ENCODE measurements at places on chromosomes 13 and 19.

DNA sequence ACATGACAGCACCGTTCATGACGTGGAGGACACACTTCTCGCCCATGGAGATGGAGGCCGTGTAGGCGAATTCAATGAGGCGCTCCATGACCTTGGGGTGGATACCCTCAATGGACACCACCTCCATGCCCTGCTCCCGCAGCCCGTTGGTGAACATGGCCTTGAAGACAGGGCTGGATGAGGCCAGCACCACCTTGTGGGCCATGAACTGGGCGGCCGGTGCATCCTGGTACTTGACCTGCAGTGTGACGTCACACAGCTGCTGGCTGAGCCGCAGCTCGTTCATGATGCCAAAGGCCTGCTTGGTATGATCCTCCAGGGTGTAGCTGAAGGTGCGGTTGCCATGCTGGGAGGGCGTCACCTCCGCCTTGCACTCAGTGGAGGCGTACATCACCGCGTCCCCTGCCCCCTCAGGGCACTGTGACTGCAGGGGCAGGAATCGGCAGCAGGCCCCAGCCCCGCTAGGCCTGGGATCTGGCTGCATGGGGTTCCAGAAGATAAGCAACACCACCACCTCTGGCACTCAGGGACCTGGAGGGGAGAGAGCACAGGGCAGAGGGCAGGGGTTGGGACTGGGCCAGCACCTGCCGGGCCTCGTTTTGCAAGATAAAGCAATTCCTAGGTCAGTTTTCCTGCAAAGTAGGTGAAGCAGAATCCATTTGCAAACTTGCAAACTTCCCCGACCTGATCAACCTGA is 3.5 kb downstream of the KEAP1 start:
- DNase-seq, result no peak

DNA sequence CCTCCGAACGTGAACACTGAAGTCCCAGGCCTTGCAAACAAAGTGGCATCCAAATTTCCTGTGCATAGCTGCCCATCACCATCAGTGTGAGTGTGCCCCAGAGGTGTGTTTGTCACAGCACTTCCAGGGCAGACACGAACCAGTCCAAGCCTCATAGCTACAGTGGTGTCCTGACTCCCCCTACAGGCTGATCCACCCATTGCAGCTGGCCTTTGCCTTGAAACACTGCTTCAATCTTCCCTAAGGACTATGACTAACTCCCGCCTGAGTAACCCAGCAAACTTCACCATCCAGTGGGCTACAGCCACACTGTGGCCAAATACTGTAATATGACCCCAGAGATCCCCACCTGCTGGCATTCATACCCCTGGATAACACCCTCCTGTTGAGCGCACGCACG is 3.9 kb downstream of the ZNF266 start:
- no peak for DNase-seq

DNA sequence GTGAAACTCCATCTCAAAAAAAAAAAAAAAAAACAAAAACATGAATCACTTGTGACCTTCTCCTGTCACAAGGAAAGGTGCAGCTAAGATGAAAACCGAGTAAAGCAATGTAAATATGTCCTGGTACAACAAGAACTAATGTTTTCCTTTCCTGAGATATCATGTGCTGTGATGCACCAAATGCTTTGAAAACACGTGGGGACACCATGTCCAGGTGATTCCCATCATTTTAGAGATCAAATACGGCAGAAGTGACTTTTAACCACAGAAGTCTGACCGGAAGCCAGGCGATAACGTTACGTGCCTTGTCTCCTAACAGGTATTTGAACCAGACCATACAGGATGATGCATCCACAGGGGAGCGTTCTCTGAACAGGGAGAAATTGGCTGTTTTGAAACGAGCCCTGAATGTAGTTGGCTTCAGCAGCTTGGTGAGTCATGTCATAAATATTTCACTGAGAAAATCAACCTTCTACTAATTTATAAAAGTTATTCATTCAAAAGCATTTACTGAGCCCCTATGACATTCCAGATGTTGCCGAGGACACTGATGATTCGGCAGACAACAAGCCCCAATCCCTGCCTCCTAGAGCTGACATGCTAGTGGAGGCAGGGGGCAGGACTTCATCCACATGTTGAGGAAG is 328.1 kb downstream of the MYO16 start:
- DNase-seq, result no peak

GRCh38 chr13:112143753-112144615 is 77.0 kb downstream of the SOX1 start:
- DNase-seq, result no peak

- DNase-seq, result peak; percentile 31
These were observed 696 bp upstream of the SAMD1 start for GRCh38 chr19:14091081-14091812.

GRCh38 chr13:113125506-113126264 is 3.1 kb downstream of the F10 start:
- DNase-seq, result no peak

DNA sequence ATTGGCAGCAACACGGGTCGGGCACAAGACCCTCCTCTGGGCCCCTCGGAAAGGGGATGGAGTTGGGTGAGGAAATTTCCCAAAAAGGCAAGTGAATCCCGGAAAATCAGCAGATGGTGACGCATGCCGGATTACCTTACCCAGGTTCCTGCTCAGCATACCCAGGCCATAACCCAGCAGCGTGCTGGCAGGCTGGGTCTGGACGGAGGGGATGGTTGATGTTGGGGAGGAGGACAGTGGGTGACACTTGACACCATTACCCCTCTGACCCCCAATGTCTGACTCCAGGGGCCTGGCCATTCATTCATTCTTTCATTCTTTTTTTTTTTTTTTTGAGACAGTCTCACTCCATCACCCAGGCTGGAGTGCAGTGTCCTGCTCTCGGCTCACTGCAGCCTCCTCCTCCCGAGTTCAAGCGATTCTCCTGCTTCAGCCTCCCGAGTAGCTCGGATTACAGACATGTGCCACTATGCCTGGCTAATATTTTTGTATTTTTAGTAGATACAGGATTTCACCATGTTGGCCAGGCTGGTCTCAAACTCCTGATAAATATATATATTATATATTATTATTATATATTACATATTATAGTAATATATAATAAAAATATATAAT is 799 bp downstream of the PVR start:
- no peak for DNase-seq

- no peak for DNase-seq
These were observed 5.5 kb downstream of the CBY2 start for GRCh38 chr13:45707516-45708100.

DNA sequence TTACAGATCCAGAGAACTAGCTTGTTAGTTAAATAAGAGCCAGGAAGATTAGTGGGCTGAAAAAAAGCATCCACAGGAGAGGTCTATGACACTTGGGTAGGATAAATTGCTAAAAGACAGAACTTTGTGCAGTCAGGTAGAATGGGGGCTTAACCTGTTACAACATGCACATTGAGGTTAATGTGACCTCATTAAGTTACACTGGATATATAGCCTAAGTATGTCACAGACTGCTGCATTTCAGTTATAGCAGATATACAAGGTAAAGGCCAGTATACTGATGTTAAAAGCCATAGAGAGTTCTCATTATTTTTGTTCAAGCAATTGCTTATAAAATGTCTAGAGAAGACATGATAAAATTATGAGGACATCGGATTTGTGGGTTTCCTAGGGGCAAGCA is 1179.9 kb upstream of the PCDH9 start:
- no peak for DNase-seq

DNA sequence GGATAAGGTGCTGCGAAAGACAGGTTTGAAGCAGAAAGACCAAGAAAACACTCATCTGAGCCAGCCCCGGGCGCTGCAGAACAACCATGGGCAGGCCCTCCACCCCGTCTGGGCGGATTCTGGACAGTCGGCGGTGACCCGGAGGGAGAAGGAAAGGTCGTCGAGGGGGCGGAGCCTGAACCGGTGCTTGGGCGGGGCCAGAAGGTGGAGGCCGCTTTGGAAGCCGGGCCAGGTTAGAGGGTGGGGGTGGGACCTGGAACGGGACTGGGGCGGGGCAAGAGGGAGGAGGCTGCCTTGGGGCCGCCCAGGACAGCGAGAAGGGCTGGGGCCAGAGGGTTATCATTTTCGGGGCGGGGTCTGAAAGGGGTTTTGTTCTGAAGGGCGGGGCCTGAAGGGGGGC is 5.0 kb upstream of the ZNF765 start:
- no peak for DNase-seq

DNA sequence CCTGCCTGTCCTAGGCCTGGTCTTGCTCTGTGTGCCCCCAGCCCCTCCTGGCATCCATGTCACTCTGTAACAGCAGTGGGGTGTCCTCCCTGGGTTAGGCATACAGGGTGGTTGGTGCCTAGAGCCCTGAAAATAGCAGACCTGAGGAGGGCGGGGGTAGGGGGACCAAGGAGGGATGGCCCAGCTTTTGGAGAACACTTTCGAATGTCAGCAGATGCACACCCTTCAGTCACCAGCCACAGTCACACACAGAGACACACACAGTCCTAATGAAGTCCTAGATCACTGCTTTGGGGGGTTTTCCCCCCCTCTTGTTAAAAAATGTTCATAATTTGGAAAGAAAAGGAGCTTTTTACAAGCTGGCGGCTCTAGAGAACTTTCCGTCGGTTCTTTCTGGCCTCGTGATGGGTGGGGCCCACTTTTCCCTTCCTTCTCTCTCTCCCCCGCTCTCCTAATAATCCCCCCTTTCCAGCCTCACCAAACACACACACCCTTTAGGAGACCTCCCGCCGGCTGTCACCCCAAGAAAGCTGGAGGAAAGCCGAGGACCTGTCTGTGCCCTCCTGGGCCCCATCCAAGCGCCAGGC is 47.9 kb downstream of the LYL1 start:
- DNase-seq, result no peak

DNA sequence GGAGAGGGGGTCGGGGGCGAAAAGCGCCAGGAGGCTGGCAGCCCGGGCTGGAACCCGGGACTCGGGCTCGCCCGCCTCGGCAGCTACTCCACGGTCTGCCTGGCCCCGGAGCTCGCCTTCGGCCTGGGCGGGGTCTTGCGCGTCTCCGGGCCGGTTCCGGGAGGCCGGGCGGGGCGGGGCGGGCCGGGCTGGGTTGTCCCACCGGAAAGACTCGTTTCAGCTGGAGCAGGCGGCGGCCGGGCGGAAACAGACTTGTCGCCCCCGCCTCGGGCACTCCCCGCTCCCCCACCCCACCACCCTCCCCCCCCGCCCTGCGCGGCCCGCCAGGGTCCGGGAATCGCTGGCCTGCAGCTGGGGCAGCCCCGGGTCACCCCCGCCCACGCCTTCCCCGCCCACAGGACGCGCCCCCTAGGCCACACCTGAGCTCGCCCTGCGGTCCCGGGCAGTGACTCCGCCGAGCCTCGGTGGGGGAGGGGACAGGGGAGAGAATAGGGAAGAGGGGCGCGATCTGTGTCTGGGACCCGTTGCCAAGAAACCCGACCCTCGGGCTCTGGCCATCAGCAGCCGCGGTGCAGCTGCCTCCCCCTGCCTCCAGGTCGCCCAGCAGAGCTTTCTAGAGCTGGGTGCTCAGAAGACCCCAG is 109.4 kb downstream of the KCTD15 start:
- DNase-seq, result no peak

- DNase-seq, result no peak
These were observed 587 bp downstream of the S1PR4 start for GRCh38 chr19:3178973-3179738.

GRCh38 chr13:41461527-41462139 is 4.3 kb downstream of the RGCC start:
- DNase-seq, result no peak

Measured in activated CD8-positive, alpha-beta memory T cell treated with anti-CD3 and anti-CD28 coated beads for 4 hours (primary cell).